Tibial nerve (tissue), 4 donors: ENCODE measurements at places on chromosomes 11 and 22. TPM values are rescaled to one million over a fixed set of nuclear protein-coding genes. Genes with fewer than 3 reads are reported as not detected.
A peak's percentile ranks its signal among the peaks of the same experiment; 100 is the strongest.

DNA sequence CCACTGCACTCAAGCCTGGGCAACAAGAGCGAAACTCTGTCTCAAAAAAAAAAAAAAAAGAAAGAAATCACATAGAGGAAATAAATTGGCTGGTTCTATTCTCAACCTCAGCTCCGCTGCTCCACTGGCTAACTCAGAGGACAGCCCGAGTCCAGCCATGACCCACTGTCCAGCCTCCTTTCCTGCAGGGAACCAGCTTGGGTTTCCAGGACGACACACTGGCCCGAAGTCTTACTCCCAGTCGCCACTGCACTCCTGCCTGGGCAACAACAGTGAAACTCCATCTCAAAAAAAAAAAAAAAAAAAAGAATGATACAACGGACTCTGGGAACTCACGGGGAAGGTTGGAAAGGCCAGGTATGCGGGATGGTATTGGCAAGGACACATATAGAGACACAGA is 31.5 kb downstream of the APOL3 start:
- H3K27ac ChIP-seq: no peak overlapping the region
- no peak overlapping the region for H3K4me3 ChIP-seq
- H3K27me3 ChIP-seq: no peaks in the 10 kb centered on the region
- no peaks in the 10 kb centered on the region for H3K4me1 ChIP-seq

Gene CRYBB2
- not detected for total RNA-seq

Gene APOA4
- not detected for total RNA-seq

- H3K4me3 ChIP-seq: no peak overlapping the region
- H3K4me1 ChIP-seq: no peaks in the 10 kb centered on the region
- DNase-seq: no peak
- no peaks in the 10 kb centered on the region for H3K27me3 ChIP-seq
- H3K27ac ChIP-seq: no peak overlapping the region
Measured at GRCh38 chr11:44221992-44222391, 87.9 kb downstream of the ALX4 start.

DNA sequence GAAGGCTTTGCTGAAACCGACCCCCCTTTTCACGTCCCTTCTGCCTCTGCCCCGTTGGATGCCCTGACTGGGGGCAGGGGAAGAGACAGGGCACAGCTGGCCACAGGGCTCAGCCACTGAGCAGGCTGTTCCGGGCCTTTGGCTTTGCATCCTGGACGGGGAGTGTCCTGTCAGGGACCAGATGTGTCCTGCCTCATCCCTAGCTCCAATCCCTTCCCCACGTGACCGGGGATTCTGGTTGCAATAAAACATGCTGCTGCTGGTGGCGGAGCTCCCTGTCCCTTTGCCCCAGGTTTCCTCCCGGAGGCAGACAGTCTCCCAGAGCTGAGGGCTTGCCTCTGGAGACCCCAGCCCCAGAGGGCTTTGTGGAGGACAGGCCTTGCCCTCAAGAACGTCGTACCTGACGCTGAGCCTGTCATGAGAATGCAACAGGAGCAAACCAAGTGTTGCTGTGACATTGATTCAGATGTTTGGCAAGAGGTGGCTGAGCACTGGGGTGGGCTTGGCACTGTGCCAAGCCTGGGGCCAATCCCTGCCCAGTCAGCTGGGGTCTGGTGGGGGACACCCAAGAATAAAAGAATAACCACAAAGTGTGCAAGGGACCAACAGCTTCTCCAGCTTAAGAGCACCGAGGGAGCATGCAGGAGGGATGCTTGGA is 7.3 kb downstream of the CDC42EP2 start:
- H3K4me1 ChIP-seq: no peaks in the 10 kb centered on the region
- no peak overlapping the region for H3K4me3 ChIP-seq
- DNase-seq: no peak
- no peaks in the 10 kb centered on the region for H3K27me3 ChIP-seq
- peaks cover 34% of the 10 kb centered on the region for H3K36me3 ChIP-seq

GRCh38 chr11:20238712-20239111 is 78.4 kb upstream of the DBX1 start:
- H3K4me3 ChIP-seq: no peak overlapping the region
- no peak for DNase-seq
- no peak overlapping the region for H3K27ac ChIP-seq
- no peaks in the 10 kb centered on the region for H3K27me3 ChIP-seq
- H3K36me3 ChIP-seq: no peaks in the 10 kb centered on the region
- no peaks in the 10 kb centered on the region for H3K4me1 ChIP-seq

Gene TRIM22
- 94.2 TPM for total RNA-seq

- H3K36me3 ChIP-seq: no peaks in the 10 kb centered on the region
- no peak for DNase-seq
- no peaks in the 10 kb centered on the region for H3K27me3 ChIP-seq
Measured at GRCh38 chr11:111476956-111477355, 35.2 kb downstream of the BTG4 start.

GRCh38 chr11:35241083-35241482 is 102.1 kb downstream of the CD44 start:
- H3K4me1 ChIP-seq: no peaks in the 10 kb centered on the region
- H3K4me3 ChIP-seq: no peak overlapping the region
- DNase-seq: no peak
- H3K36me3 ChIP-seq: no peaks in the 10 kb centered on the region
- no peak overlapping the region for H3K27ac ChIP-seq

GRCh38 chr11:24900514-24900913 is 403.7 kb downstream of the LUZP2 start:
- no peak overlapping the region for H3K27ac ChIP-seq
- no peaks in the 10 kb centered on the region for H3K4me1 ChIP-seq
- DNase-seq: no peak
- H3K27me3 ChIP-seq: no peaks in the 10 kb centered on the region

GRCh38 chr11:77054084-77054483 is 12.7 kb upstream of the CAPN5 start:
- DNase-seq: no peak
- H3K27ac ChIP-seq: no peak overlapping the region
- no peaks in the 10 kb centered on the region for H3K36me3 ChIP-seq
- no peaks in the 10 kb centered on the region for H3K4me1 ChIP-seq
- no peaks in the 10 kb centered on the region for H3K27me3 ChIP-seq
- no peak overlapping the region for H3K4me3 ChIP-seq

Gene MPPED2
- total RNA-seq: 11.5 TPM

GRCh38 chr22:30426388-30427353 is 1.1 kb downstream of the MTFP1 start:
- H3K27me3 ChIP-seq: no peaks in the 10 kb centered on the region
- H3K4me3 ChIP-seq: peak overlapping the region; percentile 59
- peaks cover 6% of the 10 kb centered on the region for H3K4me1 ChIP-seq
- no peak overlapping the region for H3K27ac ChIP-seq

Gene KRTAP5-8
- 0.63 TPM for total RNA-seq

DNA sequence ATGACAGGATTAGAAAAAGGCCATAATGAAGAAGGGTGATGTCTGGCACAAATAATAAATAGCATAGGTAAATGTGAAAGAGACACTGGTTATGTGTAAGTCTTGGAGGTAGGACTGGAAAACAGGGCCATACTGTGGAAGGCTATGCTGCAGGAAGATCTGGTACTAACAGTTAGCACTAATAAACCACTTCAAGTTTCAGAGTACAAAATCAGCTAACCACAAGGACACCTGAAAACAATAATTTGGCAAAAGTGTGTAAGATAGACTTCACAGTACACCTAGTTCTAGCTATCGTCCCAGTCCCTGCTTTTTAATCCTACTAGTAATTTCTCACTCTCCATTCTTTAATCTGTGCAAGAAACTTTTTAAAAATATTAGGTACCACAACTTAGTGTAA is 44.3 kb downstream of the CWF19L2 start:
- no peaks in the 10 kb centered on the region for H3K27me3 ChIP-seq
- no peak overlapping the region for H3K4me3 ChIP-seq
- no peak for DNase-seq
- H3K4me1 ChIP-seq: no peaks in the 10 kb centered on the region

GRCh38 chr11:123055191-123055901 is 6.6 kb downstream of the HSPA8 start:
- peaks cover 20% of the 10 kb centered on the region for H3K36me3 ChIP-seq
- H3K27ac ChIP-seq: no peak overlapping the region
- H3K4me1 ChIP-seq: no peaks in the 10 kb centered on the region

GRCh38 chr11:119436711-119437110 is 13.7 kb upstream of the THY1 start:
- no peak for DNase-seq
- H3K36me3 ChIP-seq: no peaks in the 10 kb centered on the region
- H3K27ac ChIP-seq: no peak overlapping the region
- no peaks in the 10 kb centered on the region for H3K27me3 ChIP-seq
- no peak overlapping the region for H3K4me3 ChIP-seq

GRCh38 chr11:132463295-132464002 is 1068.9 kb downstream of the OPCML start:
- H3K36me3 ChIP-seq: no peaks in the 10 kb centered on the region
- H3K4me1 ChIP-seq: no peaks in the 10 kb centered on the region
- no peaks in the 10 kb centered on the region for H3K27me3 ChIP-seq
- H3K4me3 ChIP-seq: no peak overlapping the region
- no peak overlapping the region for H3K27ac ChIP-seq

Gene SHISA8
- 3.3 TPM for total RNA-seq

GRCh38 chr11:111694851-111695250 is 71.3 kb downstream of the PPP2R1B start:
- no peak overlapping the region for H3K4me3 ChIP-seq
- peak; percentile 24 for DNase-seq
- no peaks in the 10 kb centered on the region for H3K4me1 ChIP-seq
- no peaks in the 10 kb centered on the region for H3K27me3 ChIP-seq

- no peaks in the 10 kb centered on the region for H3K36me3 ChIP-seq
- H3K27ac ChIP-seq: no peak overlapping the region
- no peak for DNase-seq
- no peaks in the 10 kb centered on the region for H3K27me3 ChIP-seq
- no peak overlapping the region for H3K4me3 ChIP-seq
- H3K4me1 ChIP-seq: no peaks in the 10 kb centered on the region
Measured at GRCh38 chr11:56706486-56706885, 7.6 kb downstream of the OR9G1 start.

Gene ZNF280B
- total RNA-seq: under 0.01 TPM

DNA sequence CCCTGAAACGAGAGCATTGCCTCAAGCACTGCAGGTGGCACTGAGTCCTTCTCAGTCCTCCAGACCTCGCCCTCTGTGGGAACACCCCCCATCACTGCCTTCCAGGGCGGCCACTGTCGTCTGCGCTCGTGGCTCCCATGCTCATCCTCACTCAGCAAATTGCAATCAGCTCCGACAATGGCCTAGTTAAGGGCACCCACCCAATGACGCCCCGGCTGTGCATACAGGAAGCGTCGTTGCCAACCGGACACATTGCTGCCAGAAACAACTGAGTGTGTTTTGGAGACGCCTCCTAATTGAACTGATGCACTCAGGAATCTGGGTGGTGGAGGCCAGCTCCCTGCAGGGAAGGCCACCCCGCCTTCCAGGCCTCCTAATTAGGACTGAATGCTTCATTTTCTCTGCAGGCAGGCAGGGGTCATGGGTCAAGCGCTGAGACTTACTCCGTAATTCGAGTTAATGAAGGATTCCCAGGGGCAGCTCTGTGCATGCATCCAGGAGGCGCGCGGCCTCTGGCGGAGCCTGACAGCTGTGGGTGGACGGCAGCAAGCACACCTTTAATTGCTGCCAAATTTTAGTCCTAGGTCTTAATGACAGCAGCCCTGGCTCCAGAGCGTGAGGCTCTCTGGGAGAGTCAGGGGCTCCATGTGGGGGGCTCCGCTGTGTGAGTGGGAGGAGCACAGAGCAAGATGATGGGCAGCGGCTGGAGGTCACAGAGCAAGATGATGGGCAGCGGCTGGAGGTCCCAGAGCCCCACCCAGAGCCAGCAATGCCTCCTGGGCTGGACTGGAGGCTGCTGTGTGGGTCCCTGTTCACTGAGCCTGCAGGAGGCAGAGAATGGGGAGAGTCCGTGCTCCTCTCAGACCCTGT is 199.0 kb downstream of the BRD1 start:
- no peaks in the 10 kb centered on the region for H3K27me3 ChIP-seq
- H3K4me3 ChIP-seq: no peak overlapping the region
- DNase-seq: no peak
- no peaks in the 10 kb centered on the region for H3K4me1 ChIP-seq

GRCh38 chr22:49238181-49239141 is 589.2 kb downstream of the BRD1 start:
- no peak overlapping the region for H3K4me3 ChIP-seq
- no peak for DNase-seq
- no peak overlapping the region for H3K27ac ChIP-seq
- no peaks in the 10 kb centered on the region for H3K27me3 ChIP-seq

GRCh38 chr11:45409587-45409986 is 123.4 kb upstream of the SYT13 start:
- no peak overlapping the region for H3K27ac ChIP-seq
- H3K36me3 ChIP-seq: no peaks in the 10 kb centered on the region
- no peak for DNase-seq
- H3K4me1 ChIP-seq: no peaks in the 10 kb centered on the region
- H3K27me3 ChIP-seq: no peaks in the 10 kb centered on the region
